ENCODE measurements at places on chromosomes 6 and 20.

DNA sequence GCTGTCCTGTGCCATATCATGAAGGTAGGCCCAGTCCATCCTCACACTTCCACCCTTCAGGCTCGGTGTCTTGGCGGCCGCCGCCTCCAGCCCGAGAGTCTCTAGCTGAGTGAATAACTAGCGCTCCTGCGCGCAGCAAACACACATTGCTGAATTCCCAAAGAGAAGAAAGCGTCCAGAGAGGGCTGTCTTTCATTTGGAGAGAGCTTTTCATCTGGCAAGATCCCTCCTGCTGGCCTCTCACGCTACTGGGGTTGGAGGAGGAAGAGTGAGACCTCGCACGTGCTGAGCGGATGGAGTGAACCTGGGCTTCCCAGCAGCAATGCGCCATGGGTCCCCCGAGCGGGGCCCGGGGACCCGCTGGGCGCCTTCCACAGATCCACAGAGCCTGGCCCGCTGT, 73.2 kb downstream of the NCR2 start:
- DNase-seq: no peak

DNA sequence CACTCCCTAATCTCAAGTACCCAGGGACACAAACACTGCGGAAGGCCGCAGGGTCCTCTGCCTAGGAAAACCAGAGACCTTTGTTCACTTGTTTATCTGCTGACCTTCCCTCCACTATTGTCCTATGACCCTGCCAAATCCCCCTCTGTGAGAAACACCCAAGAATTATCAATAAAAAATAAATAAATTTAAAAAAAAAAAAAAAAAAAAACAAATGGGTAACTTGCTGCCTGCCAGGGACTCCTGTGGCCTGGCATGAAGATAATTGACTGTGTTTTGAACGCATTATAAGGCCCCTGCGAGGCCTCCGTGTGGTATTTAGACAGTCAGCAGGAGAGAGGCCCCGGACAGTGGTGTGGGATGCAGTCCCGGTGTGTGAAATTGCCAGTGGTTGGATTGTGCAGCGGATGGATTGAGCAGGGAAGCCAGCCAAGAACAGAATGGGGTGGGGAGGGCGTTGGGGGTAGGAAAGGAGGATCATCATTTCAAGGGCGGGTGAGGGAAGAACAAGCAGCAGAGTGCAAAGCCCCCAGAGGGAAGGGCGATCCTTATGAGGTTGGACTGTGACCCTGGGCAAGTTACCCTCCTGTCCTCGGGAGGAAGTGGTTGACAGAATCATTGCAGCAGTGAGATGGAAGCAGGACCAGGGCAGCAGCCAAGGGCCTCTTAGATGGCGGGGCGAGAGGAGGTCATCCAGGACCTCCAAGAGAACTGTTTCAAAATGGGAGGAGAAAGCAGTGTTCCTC, 43.3 kb downstream of the PPARD start:
- no peak for DNase-seq

DNA sequence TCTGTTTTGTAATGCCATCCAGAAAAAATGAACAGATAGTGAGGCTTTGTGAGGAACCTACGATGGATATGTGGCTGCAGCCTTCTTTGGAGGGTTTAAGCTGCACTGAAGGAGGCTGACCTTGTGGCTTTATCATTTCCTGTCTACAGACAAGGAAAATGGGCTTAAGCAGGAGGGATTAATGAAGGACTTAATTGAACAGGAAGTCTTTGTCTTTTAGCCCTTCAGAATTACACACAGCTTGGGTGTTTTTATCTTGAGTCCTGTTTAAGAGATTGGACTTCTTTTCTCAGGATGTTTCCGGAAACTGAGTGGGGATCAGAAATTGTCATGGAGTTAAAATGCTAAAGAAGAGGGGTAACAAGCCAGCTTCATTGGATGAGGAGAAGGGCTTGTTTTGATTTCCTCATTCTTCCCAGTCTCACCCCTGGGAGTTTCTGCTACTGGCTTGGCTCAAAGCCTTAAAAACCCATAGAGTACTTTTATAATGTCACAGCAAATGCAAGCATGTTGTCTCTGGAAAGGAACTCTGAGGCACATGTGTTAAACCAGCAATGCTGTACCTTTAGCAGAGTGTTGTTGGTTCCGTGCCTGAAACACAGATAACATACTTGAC, 193.6 kb downstream of the JARID2 start:
- DNase-seq: no peak

- no peak for DNase-seq
These were observed 44.9 kb downstream of the PNLDC1 start for GRCh38 chr6:159844737-159845645.

DNA sequence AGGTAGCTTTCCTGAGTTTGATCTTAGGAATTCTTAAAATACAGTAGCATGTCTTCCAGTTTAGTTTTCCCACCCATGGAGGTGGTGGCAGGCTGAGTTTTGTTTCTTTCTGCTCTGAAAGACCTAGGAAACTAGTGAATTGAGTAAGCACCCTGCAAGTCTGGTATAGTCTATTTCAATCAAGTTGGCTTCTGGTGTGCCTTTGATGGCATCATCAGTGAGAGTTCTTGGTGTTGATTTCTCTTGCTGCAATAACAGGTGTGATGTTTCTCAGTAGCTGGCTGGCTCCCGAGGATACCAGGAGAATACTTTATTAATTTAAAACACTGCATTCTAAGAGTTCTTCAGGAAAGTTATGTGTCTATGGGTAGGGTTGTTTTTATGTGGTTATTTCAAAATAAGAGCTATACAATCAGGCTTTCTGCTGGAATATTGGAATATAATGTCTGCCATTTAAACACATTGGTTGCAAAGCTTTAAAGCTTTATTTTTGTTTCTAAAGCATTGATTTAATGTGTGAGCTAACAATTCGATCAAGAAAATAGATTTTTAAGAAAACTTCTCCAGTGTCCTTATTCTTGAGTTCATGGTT, 19.0 kb downstream of the VAPB start:
- no peak for DNase-seq

GRCh38 chr6:43037197-43037596, 15.8 kb downstream of the RRP36 start:
- DNase-seq: no peak

DNA sequence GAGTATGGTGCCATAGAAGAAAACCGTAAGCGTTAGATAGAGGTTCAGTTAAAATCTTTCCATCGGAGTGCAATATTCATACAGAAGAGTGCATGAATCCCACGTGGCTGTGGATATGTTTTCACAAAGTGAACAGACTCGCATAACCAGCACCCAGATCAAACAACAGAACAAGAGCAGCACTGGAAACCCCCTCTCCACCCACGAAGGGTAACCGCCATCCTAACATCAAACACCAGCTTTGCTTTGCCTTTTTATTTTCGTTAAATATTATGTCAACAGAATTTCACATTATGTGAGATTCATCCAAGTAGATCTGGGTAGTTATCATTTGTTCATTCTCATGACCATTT, 4.7 kb downstream of the GTSF1L start:
- peak; percentile 30 for DNase-seq

DNA sequence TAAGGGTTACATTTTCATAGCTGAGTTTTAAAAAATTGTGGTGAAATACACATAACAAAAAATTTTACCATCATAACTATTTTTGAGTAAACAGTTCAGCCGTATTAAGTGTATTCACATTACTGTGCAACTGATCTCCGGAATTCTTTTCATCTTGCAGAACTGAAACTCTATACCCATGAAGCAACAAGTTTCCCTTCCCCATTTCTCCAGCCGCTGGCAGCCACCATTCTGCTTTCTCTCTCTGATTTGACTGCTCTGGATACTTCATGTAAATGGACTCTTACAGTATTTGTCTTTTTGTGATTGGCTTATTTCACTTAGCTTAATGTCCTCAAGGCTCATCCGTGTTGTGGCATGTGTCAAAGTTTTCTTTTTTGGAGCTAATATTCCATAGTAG, 341.6 kb downstream of the QKI start:
- no peak for DNase-seq

DNA sequence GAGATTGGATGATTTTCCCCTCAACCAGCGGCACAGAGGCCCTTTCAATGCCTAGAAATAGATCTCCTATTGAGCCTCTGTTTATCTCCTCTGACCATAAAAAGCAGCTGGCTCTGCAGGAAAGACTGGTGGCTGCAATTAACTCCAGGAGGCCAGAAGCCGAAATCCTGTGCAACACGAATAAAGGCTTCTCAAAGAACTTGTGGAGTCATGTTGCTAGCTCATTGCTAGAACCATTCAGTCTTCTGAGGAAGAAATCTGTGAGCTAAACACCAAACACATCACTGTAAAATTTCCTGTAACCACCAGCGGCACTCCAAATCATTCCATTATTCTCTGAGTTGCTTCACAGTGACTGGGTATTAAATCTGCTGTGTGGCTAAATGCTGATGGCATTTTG, 49.1 kb upstream of the TPD52L1 start:
- no peak for DNase-seq

DNA sequence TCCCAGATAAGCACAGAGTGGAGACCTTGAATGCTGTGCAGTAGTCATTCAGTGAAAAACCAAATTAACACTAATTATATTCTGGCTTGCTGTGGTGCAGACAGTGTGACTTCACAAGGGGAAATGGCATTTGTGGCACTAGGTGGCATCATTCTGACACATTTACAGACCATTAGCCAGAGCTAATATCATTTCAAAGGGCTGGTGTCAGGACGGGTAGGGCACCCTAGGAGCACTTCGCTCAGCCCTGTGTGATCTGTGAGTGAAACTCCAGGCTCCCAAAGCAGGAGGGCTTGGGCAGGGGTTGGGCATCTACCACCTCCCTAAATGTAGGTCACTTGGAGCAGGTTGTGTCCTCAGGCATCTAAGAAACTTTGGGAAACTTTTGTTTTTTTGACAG, 555.8 kb downstream of the PKHD1 start:
- DNase-seq: no peak
